ENCODE measurements at places on chromosomes 7 and 10.
A peak's percentile ranks its signal among the peaks of the same experiment; 100 is the strongest.

DNA sequence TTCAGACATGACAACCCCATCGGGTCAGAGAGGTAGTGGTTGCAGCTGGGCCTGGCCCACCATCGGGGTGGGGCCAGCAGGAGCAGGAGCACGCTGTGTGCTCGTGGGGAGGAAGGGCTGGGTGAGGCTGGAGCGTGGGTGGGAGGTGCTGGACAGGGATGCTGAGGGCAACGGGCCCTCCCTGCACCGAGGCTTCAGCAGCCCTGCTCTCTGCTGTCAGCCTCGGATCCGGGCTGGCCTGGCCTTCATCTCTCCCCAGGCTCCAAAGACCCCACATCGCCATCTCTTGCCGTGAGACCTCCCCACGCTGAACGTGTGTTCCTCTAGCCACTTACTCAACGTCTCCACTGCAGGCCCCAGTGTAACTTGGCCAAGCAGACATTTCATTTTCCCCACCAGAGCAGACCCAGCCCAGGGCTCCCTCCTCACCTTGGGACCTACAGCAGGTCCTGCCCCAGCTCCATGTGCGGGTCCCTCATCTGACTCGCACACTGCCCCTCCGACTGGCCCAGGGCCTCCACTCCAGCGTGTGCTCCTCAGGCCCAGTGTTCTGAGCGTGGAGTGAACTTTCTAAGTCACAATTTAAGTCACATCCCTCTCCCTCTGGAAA, 462.4 kb downstream of the DNAJB6 start:
- no peak for DNase-seq

DNA sequence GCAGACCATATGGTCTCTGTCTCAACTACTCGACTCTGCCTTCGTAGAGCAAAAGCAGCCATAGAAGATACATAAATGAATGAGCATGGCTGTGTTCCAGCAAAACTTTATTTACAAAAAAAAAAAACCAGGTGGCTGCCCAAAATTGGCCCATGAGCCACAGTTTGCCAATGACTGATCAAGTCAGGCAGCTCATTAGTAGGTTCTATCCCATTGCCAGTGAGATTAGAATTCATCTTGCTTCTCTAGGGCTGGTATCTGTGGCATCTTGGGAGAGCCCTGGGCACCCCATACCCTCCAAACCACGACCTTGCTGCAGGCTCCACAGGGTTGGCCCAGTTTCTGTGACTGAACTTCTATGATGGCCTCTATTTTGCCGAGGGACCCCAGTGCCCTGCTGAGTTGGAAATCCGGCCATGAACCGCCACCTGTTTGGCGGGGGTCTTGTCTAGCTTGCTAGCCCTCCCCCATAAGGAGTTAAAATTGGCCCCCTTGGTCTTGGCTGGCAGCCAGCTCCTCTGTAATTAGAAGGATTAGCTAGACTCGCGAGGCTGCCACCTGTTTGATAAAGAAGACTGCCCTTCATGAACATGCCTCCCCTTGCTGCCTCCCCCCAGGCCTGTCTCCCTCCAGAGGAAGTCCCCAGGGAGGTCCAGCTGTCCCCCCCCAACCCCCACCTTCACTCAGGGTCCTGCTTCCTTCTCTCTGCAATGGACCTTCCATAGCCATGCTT, 83.9 kb downstream of the CHN2 start:
- DNase-seq: no peak

DNA sequence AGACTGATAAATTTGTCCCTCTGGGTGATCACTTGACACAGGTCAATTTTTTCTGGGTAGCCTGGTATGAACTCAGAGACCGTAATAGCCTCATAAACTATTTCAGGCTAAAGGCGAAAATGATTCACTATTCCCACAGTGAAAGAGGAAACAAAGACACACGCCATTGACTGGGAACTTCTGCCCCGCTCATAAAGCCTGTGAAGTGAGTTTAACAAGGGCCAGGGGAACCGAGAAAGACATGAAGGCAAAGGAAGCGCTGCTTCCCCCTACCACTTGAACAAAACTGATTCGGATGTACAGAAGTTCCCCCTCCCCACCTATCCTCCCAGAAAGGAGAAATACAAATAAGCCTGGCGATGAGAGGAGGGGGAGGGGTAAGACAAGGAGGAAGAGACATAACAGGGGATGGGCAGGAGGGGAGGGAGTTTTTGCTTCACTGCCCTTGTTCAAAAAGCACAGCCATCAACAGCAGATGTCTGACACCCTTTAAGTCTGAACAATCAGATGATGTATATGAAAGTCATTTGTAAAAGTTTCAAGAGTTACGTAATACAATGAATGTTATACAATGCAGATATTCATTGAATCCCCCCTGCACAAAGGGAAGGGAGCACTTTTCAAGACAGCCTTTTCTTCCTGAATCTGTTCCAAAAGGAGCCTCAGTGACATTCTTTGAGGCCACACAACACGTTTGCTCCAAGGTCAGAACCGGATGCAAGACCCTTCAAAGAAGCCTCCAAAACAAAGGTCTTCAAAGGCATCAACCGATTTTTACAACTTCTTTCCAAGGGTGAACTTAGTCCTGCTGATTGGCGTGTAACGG, 734 bp downstream of the ABCB4 start:
- DNase-seq: peak; percentile 69

GRCh38 chr7:139572071-139572470, 48.6 kb downstream of the CLEC2L start:
- DNase-seq: no peak

DNA sequence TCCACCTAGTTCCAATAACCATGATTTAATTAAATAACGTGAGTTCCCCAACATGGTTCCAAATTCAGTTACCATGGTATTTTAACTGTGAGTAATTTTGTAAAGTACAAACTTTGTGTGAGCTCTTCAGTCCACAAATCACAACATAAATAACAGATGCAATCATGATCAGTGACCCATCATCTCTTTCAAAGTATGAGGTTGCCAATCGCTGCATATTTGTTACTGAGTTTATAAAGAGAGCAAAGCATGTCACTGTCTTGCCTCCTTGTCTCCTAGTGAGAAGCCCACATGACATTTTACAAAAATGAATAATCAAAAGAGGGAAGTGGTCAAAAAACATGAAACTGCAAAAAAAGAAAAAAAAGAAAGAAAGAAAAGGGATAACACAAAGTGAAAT, 69.1 kb upstream of the PDSS1 start:
- DNase-seq: no peak

Measured in foreskin fibroblast (primary cell).